ENCODE measurements at places on chromosomes 7 and 10.

- no peak for DNase-seq
These were observed 28.2 kb upstream of the ADCYAP1R1 start for GRCh38 chr7:31023877-31024276.

DNA sequence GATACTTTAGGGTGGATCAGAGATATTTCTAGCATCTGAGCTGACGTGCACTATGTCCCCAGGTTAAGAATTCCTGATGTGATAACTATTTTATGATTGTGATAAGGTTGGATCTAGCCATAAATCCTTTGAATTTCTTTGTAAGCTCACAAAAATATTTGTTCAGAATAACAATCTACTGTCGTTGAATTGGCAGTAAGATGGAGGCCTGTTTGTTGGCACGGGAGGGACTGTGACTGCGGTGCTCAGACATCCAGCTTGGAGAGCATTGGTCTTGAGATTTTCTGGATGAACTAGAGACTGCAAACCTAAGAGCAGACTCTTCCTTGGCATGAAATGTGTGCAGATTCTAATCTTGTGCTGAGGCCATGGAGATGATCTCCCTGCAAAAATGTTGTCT lies 131.1 kb downstream of the LRRC4 start:
- DNase-seq, result no peak

GRCh38 chr7:1908823-1909420 lies 238.8 kb downstream of the ELFN1 start:
- DNase-seq, result no peak

- no peak for DNase-seq
These were observed at the start of gene SH3PXD2A for GRCh38 chr10:103855424-103855823. Gene SH3PXD2A, minus strand, starts transcription at chr10:103855576. Its CDS starts 310 bp downstream, at chr10:103855266.

GRCh38 chr7:90621125-90621746 lies 25.1 kb downstream of the CDK14 start:
- no peak for DNase-seq

GRCh38 chr10:124032971-124033886 lies 60.2 kb downstream of the CHST15 start:
- DNase-seq, result no peak

DNA sequence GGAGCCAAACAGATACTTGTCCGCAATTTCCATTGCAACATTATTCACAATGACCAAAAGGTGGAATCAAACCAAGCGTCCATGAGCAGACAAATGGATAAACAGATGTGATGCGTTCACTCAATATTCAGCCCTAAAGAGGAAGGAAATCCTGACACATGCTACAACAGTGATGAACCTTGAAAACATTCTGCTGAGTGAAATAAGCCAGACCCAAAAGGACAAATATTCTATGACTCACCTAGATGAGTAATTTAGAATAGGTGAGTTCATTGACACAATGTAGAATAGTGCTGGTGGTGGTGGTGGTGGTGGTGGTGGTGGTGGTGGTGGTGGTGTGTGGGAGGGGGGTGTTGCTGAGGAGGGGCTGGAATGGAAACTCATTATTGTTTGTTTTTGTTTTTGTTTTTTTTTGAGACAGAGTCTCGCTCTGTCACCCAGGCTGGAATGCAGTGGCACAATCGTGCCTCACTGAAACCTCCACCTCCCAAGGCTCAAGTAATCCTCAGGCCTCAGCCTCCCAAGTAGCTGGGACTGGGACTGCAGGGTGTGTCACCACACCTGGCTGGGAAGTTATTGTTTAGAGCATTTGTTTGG lies 28.6 kb downstream of the SMKR1 start:
- peak; percentile 36 for DNase-seq

- DNase-seq, result no peak
These were observed 8.4 kb downstream of the TBRG4 start for GRCh38 chr7:45102785-45103712.

DNA sequence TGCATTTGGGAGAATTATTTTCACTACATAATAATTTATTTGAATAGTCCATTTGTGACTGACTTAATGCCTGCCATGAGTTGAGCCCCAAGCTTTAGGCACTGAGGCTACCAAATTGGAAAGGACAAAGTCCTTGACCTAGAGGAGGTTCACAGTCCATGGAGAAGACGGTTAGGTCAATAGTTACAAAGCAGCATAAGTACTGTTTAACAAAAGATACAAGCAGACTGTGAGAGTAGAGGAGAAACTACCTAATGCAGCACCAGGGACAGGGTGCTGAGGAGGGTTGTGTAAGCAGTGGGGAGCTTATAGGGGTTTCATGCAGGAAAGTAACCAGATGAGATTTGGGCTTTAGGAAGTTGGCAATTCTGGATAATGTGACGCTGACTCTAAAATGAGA lies 139.2 kb downstream of the LCOR start:
- DNase-seq, result no peak

DNA sequence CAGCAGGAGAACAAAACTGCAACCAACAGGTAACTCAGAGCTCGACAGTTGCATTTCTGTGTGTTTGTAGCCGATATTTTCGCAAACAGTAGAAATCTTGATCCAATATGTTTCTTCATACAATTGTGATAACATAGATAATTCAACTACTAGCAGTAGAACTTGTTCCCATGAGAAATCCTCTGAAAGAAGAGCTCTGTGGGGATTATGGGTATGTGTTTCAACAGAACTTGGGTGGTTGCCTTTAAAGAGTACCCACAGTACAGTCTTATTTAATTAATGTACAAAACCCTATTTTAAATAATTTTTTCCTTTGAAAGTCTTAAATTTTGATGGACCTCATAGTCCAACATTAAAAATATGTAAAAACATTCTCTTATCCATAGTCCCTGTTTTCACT lies 266.1 kb downstream of the PARD3 start:
- no peak for DNase-seq

DNA sequence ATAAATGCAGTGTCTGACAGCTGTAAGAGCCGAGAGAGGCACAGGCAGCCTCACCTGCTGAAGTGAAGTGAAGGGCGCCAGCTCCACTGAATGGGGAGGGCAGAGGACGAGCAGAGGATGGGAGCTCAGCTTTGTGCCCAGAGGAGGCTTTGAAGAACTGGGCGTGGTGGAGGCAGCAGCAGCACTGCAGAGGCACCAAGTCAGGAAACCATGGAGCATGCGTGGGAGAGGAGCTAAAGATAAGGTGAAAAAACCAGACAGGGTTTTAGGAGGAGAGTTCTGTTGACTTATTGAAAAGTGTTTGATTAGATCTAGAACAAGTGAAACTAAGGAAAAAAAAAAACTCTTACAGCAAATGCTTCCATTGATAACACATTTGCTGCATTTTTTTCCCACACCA lies 216.4 kb downstream of the CXCL12 start:
- no peak for DNase-seq

- DNase-seq, result no peak
These were observed 16.5 kb upstream of the CREB5 start for GRCh38 chr7:28395831-28396230.

DNA sequence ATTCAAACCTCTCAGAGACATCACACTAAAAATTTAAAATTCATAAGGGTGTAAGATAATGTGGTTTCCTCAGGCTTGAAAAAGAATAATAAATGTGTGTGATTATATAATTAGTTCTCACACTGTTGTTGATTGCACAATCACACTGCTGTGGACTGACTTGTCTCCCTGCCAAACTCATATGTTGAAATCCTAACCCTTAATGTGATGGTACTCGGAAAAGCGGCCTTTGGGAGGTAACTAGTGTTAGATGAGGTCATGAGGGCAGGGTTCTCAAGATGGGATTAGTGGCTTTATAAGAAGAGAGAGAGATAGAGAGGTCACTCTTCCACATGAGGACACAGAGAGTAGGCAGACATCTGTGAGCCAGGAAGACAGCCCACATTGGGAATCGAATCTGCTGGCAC lies 128.5 kb upstream of the COL1A2 start:
- DNase-seq, result no peak

- no peak for DNase-seq
These were observed at the start of gene PAOX for GRCh38 chr10:133379152-133379800. Gene PAOX, plus strand, starts transcription at chr10:133379262. Its CDS starts 55 bp downstream, at chr10:133379317.

DNA sequence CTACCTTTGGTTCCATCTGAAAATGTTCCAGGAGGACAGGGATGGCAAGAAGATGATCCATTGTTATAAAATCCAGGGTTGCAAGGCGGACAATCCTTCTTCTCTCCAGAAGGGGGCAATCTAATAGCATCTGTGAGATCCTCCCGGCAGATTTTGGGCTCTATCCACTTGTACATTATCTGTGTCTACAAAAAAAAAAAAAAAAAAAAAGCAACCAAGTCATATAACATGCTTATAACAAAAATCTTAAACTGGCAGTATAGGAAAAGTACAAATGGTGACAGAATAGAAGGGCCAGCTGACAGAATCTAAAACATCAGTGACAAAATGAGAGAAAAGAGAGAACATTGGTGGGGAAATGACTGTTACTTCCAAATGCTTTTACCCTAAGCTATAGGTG lies 132.7 kb downstream of the ELAPOR2 start:
- no peak for DNase-seq

DNA sequence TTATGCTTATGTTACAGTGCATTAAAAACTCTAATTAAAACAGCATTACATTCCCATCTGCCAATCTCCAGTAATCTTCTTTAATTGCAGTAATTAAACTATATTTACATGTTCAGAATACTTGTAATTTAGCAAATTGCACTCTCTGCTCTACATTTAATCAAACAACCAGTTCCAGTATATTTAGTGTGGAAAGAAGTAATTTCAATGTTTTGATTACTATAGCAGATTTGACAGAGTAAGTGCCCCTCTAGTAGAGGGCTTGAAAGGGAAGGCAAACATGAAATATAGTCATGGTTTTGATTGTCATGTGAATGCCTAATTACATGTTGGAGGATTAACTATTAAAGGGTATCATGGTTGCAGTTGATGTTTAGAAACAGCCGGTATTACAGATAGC lies 739.7 kb downstream of the AUTS2 start:
- no peak for DNase-seq

GRCh38 chr10:65017523-65017922 lies 1496.3 kb downstream of the REEP3 start:
- no peak for DNase-seq

GRCh38 chr10:10020945-10021344 lies 996.7 kb upstream of the CELF2 start:
- no peak for DNase-seq

GRCh38 chr10:75803816-75804552 lies 372.6 kb downstream of the LRMDA start:
- no peak for DNase-seq

DNA sequence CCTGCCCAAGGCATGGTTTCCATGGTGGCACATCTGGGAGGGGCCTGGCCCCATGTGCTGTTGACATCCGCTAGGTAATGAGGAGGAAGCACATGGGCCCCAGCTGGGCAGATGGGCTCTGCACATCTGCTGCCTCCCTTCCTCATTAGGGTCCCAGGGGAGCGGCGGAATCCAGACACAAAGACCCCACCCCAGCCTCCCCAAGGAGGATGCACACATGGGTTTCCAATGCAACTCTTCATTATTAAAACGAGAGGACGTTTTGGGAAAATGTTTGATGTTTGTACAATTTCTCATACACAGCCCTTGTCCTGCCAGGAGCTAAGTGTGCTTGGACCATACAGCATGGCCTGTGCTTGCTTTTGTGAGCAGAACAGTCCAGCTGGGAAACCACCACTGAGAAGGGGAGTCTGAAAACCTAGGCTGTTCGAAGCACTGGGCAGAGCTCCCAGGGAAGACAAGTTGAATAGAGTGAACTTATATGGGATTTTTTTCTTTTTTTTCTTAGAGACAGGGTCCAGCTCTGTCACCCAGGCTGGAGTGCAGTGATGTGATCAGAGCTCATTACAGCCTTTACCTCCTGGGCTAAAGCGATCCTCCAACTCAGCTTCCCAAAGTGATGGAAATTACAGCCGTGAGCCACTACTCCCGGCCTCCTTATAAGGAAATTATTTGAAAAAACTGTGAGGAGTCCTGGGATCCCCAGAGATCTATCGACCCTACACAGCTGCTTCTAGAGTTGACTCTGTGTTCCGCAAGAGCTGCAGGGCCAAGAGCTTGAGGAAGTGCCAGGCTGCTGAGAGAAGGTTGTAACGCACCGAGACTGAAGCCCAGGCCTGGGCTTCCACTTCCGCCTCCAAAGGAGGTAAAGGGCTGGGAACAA lies 23.4 kb downstream of the FAM107B start:
- no peak for DNase-seq

DNA sequence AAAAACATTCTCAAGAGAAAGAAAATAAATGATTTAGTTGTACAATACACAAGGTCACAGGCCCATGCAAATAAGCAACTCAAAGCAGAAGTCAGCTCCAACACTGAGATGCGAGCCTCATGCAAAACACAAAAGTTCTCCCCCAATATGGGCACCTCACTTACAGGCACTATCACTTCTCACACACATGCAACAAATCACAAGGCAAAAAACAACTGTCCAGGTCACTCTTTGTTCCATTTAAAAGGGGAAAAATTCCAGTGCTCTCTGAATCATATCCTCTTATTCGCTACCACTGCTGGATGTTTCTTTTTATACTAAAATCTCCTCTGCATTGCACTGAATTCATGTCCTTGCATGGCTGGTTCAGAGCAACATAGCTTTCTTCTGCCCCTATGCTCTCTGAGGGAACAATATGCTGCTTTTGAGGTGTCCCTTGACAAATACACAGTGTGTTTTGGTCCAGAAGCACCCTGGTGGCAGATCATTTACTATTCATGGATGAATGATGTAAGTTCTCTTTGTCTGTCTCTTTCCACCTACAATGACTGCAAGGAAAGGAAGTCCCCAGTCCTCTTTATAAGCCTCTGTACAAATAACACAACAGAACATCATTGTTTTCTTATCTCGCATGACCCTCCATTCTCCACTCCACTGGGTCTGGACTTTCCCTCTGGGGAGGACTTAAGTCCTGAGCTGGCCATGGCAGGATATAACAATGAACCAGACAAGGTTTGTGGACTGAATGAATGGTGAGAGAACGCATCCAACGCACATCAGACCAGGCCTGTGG lies 85.4 kb upstream of the GSDME start:
- no peak for DNase-seq

All from activated CD4-positive, alpha-beta T cell treated with anti-CD3 and anti-CD28 coated beads for 24 hours (primary cell).